ENCODE measurements at places on chromosomes 3 and 15. TPM values are rescaled to one million over a fixed set of nuclear protein-coding genes. Genes with fewer than 3 reads are reported as not detected.
A peak's percentile ranks its signal among the peaks of the same experiment; 100 is the strongest.

DNA sequence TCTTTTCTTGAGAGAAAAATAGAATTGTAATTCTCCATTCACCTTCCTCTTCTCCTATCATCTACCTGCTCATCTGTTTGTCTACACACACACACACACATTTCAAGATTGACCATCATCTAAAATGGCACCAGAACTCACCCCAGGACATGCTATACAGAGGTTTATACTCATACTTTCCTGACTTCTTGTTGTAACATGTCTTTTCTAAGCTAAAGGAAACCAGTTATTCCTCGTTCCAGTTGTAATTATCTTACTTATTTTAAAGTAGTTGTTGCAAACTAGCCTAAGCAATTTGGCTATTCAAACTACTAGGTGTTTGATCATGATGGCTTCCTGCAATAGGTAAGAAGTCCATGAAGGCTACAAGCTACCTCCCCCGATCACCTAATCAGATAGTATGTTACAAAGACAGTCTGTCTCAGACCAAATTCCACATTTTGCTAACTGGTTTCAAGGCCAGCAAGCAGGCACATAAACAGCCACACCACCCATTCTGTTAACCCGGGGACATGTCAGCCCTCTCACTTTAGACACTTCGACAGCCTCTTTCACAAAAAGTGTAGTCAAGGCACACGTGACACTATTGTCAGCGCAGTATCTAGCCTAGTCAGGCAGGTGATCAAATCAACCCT is 189.7 kb downstream of the SHQ1 start:
- DNase-seq = no peak
- peaks cover 11% of the 10 kb centered on the region for H3K4me1 ChIP-seq
- no peak overlapping the region for H3K27ac ChIP-seq

- no peak overlapping the region for H3K4me3 ChIP-seq
- no peak for DNase-seq
- peaks cover 56% of the 10 kb centered on the region for H3K4me1 ChIP-seq
- H3K27me3 ChIP-seq = no peaks in the 10 kb centered on the region
- H3K36me3 ChIP-seq = no peaks in the 10 kb centered on the region
These were observed 7.2 kb downstream of the TM4SF1 start for GRCh38 chr3:149369991-149370866.

The NANOGP8 gene
- polyA plus RNA-seq = not detected

The CPN2 gene
- polyA plus RNA-seq = not detected

DNA sequence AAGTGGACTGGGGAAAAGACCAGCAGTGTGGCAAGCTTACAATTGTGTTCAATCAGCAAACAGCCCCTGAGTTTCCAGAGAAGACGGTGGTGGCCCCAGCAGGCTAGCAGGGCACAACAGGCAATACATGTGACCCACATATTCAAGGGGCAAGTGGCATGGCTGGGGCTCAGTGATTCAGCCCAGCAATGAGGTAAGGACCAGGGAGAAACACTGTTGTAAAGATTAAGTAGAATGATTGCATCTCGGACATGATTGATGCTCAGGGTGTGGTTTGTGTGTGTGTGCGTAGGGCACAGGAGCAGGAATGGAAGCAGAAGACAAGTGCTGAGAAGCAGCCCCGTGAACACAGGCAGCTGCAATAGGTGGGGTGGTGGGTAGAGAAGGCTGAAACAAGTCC is 37.9 kb downstream of the KLHL6 start:
- no peak overlapping the region for H3K27ac ChIP-seq
- H3K4me3 ChIP-seq = no peak overlapping the region
- peaks cover 10% of the 10 kb centered on the region for H3K27me3 ChIP-seq
- DNase-seq = no peak
- no peaks in the 10 kb centered on the region for H3K36me3 ChIP-seq
- H3K4me1 ChIP-seq = no peaks in the 10 kb centered on the region

DNA sequence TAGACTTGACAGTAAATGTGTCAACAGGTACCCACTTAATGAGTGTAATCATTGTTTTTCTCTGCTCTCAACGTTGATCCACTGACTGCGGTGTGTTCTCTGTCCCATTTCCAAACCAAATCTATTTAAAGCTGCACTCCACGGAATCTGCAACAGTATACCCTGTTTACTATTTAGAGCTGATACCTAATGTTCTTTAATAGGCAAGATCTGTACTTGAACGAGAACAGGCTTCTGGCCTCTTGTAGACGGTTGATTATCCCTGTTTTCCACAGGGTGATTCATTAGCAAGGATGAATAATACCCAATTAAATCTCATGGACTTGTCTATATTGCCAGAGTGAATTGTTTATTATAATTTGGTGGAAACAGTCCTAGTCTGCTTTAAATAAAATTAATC is 189.9 kb downstream of the LPP start:
- H3K4me1 ChIP-seq = peaks cover 68% of the 10 kb centered on the region
- no peak for DNase-seq
- no peaks in the 10 kb centered on the region for H3K27me3 ChIP-seq

The ZSCAN2 gene
- polyA plus RNA-seq = 5.7 TPM

The ZNF80 gene
- polyA plus RNA-seq = not detected

DNA sequence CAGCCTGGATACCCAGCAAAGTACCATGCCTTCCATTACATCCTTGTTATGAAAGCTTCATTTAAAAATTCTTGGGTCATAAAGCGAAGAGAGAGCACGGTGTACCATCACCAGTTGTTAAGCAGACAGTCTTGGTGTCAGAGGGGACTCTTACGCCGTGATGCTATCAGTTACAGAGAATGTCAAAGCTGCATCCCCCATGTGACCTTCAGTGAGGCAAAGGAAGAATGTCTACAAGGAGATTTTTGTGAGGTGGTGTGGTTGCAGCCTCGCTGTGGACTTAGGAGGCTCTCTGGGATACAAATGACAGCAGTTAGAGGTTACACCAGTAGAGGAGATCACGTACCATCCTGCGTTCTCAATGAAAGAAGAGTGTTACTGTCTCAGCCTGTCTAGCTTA is 278.3 kb downstream of the FEZF2 start:
- H3K36me3 ChIP-seq = no peaks in the 10 kb centered on the region
- H3K4me3 ChIP-seq = no peak overlapping the region
- H3K27ac ChIP-seq = no peak overlapping the region
- no peaks in the 10 kb centered on the region for H3K4me1 ChIP-seq

DNA sequence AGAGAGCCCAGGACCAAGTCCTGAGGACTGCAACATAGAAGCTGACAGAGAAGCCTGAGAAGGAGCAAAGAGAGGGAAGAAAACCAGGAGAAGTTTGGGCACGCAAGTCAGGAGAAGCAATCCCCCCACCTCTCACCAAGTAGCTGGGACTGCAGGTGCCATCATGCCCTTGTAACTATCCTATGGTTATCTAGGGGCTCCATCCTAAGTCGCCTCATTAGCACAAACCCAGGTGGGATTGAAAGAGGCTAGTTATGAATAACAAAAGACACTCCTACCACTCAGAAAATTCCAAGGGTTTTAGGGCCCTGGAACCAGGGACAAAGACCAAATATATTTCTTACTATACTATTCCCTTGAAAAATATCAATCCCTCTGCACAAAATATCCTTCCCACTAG is 53.5 kb downstream of the CCR4 start:
- no peaks in the 10 kb centered on the region for H3K27me3 ChIP-seq
- H3K4me1 ChIP-seq = peaks cover 5% of the 10 kb centered on the region
- peaks cover 84% of the 10 kb centered on the region for H3K36me3 ChIP-seq
- H3K4me3 ChIP-seq = no peak overlapping the region
- H3K27ac ChIP-seq = no peak overlapping the region
- no peak for DNase-seq

DNA sequence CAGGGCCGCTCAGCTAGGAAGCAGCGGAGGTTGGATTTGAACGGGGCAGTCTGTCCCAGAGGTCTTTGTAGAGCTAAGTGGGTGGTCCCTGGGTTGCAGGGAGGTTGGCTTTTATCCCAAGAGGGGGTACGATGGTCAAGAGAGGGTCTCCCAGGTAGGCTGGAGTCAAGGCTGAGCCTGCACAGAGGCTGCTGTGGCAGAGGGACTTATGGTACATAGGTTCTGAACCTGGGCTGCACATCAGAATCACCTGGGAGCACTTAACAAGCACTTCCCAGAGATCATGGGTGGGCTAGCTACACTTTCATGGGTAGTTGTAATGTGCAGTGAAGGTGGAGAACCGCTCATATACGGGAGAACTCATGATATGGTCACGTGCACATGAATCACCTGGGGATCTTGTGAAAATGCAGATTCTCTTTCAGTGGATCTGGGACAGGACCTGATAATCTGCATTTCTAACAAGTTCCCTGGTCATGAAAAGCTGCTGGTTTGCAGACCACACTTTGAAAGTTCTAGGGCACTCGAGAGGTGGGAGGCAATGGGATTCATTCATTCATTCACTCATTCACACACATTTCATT is 2.9 kb upstream of the RASGRF1 start:
- H3K4me3 ChIP-seq = no peak overlapping the region
- no peak for DNase-seq
- peaks cover 28% of the 10 kb centered on the region for H3K4me1 ChIP-seq
- peaks cover 31% of the 10 kb centered on the region for H3K27me3 ChIP-seq

DNA sequence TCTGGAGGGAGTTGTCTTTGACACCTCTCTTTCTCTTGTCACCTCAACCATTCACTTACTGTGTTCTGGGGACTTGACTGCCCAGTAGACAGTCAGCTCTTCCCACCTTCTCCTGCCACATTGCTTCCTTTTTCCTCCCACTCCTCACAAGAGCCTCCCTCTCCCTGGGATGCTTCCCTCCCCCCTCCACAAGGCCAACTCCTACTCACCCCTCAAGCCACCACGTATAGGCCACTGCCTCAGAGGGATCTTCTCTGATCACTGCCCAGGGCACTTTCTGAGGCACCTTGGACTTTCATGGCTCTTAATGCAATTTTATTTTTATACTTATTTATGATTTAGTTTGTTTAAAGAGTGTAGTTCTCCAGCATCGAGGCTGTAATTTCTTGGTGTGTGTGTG is 23.2 kb downstream of the THSD4 start:
- H3K27me3 ChIP-seq = no peaks in the 10 kb centered on the region
- no peak overlapping the region for H3K4me3 ChIP-seq
- DNase-seq = no peak
- no peak overlapping the region for H3K27ac ChIP-seq

The POLQ gene
- 0.15 TPM for polyA plus RNA-seq

The TTC23 gene
- polyA plus RNA-seq = 7.7 TPM

GRCh38 chr3:49172551-49173041 is 1.2 kb downstream of the KLHDC8B start:
- H3K27ac ChIP-seq = peak overlapping the region; percentile 83
- H3K4me1 ChIP-seq = peaks cover 42% of the 10 kb centered on the region
- peaks cover 26% of the 10 kb centered on the region for H3K36me3 ChIP-seq
- no peaks in the 10 kb centered on the region for H3K27me3 ChIP-seq
- peak overlapping the region; percentile 66 for H3K4me3 ChIP-seq

DNA sequence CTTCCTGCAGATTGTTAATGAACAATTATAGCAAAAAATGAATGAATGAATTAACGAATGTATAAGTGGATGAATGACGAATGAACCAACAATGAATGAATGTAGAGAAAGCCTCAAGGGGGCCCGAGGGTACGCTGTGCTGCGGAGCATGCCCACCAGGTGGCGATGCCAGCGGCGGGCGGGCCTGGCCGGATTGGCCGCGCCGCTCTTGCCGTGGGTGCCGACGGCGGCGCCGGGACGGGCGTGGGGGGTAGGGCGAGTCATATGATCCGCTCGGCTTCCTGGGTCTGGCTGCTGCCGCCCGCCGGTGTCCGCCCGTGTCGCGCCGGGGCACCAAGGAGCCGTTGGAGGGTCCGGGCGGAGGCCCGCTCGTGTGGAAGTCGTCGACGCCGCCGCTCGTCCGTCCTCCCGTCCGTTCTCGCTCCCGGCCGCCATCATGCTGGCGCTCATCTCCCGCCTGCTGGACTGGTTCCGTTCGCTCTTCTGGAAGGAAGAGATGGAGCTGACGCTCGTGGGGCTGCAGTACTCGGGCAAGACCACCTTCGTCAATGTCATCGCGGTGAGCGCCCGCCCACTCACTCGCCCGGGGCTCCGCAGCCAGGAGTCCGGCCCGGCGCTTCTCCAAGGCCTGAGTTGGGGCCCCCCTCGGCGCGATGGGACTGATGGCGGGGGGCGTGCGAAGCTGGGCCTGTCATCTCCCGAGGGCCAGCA is at the start of gene ARL8B:
TSS of gene ARL8B (plus strand) at position 263 of the 711 bp plus-strand sequence. CDS start at position 437, 174 bp downstream.
- peak within 1 kb of the TSS; percentile 100 for H3K4me3 ChIP-seq
- H3K36me3 ChIP-seq = no peaks in the 10 kb centered on the region
- peak within 1 kb of the TSS; percentile 94 for H3K27ac ChIP-seq
- peak; percentile 97 for DNase-seq

GRCh38 chr3:113247675-113248458 is 36.5 kb downstream of the BOC start:
- H3K4me1 ChIP-seq = peaks cover 6% of the 10 kb centered on the region
- H3K27me3 ChIP-seq = no peaks in the 10 kb centered on the region
- H3K4me3 ChIP-seq = no peak overlapping the region
- H3K27ac ChIP-seq = no peak overlapping the region
- DNase-seq = peak; percentile 55

The ARL6 gene
- 2.0 TPM for polyA plus RNA-seq

The GP9 gene
- not detected for polyA plus RNA-seq

GRCh38 chr15:89898614-89899294 is 5.0 kb upstream of the AP3S2 start:
- H3K36me3 ChIP-seq = peaks cover 7% of the 10 kb centered on the region
- H3K27ac ChIP-seq = no peak overlapping the region
- no peaks in the 10 kb centered on the region for H3K4me1 ChIP-seq
- no peak overlapping the region for H3K4me3 ChIP-seq
- no peaks in the 10 kb centered on the region for H3K27me3 ChIP-seq

- H3K4me1 ChIP-seq = peaks cover 13% of the 10 kb centered on the region
- DNase-seq = peak; percentile 61
- no peak overlapping the region for H3K27ac ChIP-seq
- H3K4me3 ChIP-seq = no peak overlapping the region
- no peaks in the 10 kb centered on the region for H3K27me3 ChIP-seq
- no peaks in the 10 kb centered on the region for H3K36me3 ChIP-seq
These were observed 31.4 kb downstream of the CA12 start for GRCh38 chr15:63350178-63350621.

The BDH1 gene
- 20.6 TPM for polyA plus RNA-seq

The ASB14 gene
- polyA plus RNA-seq = not detected

- no peak overlapping the region for H3K4me3 ChIP-seq
- H3K27ac ChIP-seq = no peak overlapping the region
- DNase-seq = no peak
- H3K27me3 ChIP-seq = no peaks in the 10 kb centered on the region
- no peaks in the 10 kb centered on the region for H3K4me1 ChIP-seq
These were observed 3.0 kb upstream of the LDHAL6B start for GRCh38 chr15:59203657-59204056.

The TMEM212 gene
- not detected for polyA plus RNA-seq

DNA sequence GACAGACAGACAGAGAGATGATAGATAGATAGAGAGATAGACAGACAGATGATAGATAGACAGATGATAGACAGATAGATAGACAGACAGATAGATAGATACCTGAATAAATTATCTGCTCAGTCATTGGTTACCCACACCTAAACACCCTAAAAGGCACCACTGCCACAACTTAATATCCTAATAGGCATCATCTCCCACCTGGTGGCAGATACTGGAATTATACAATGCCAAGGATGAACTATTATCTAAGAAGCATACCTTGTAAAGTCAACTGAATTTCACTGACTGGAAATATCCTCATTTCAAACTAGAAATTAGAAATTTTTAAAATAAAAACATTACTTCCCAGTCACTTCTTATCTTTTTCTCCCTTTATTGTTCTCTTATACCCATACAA is 19.4 kb upstream of the ATP8B4 start:
- DNase-seq = no peak
- H3K4me3 ChIP-seq = no peak overlapping the region
- no peak overlapping the region for H3K27ac ChIP-seq
- peaks cover 6% of the 10 kb centered on the region for H3K4me1 ChIP-seq
- no peaks in the 10 kb centered on the region for H3K36me3 ChIP-seq

GRCh38 chr3:140850210-140850955 is 91.3 kb upstream of the SLC25A36 start:
- no peaks in the 10 kb centered on the region for H3K27me3 ChIP-seq
- DNase-seq = no peak
- H3K4me1 ChIP-seq = no peaks in the 10 kb centered on the region

Measured in stomach (tissue), 19 donors.